AG08395 (cell line): ENCODE measurements at places on chromosomes 4 and X.

DNA sequence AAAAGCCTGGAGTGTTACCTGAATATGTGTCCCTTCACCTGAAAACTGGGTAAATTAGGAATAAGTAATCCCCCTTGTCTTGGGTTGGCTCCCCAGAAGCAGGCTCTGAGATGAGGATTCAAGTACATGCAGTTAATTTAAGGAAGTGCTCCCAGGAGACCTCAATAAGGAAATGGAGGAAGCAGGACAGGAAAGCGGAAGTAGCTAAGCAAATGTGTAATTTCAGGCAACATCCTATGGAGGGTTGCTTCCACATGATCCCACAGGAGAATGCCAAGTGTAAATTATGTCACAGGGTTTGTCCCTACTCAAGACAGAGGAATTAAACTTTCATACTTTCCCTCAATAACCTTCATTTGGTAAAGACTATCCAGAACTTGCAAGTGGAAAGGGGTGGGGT, 48.1 kb upstream of the ARHGEF6 start:
- DNase-seq: no peak

DNA sequence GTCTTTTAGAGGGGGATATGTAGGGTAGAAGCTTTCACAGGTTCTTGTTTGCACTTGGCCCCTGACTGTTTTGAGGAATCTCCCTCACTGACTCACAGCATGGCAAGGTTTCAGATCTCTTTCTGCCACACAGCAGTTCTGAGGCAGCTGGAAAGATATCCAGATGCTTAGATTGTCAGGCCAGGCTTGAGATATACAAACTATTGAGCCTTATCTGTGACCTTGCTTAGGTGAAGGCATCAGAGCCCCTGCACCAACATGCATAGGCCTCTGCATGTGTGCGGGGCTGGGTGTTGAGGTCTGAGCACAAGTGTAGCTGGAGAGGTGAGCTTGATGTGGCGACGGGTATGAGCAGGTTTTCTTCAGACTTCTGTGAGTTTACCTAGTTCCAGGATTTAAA, 80.9 kb upstream of the MSANTD1 start:
- peak; percentile 65 for DNase-seq

DNA sequence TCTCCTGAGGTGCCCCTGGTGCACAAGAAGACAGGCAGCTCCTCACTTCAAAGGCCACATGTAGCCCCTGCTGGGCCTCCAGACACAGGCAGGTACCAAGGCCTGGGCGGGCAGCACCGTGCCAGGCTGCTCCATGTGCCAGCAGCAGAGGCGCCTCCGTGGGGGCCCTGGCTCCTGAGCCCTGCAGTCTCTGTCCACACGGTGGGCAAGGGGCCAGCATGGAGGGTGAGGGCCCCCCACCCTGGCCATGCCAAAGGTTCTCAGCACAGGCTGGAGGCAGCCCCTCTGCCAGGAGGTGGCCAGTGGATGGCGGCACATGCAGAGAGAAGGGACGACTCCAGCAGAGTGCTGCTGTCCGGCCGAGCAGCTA, 72.6 kb downstream of the FAM53A start:
- no peak for DNase-seq

DNA sequence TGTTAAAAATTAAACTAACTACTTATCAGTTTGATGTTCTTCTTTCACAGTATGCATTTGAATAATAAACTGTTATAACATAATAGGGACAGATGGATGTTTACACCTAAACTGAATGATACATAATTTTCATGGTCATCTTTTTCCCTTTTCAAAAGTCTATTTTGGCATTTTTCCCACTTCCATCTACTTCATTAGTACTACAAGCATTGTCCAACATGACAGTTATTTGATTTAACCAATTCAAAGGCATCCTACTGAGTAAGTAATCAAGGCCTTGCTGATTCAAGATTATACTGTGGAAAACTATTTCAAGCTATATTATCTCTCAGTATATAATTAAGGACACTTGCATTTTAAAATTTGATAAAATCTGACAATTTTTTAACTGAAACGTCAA, 212.9 kb downstream of the FAT4 start:
- no peak for DNase-seq

- peak; percentile 41 for DNase-seq
These were observed 15.6 kb upstream of the EXOSC9 start for GRCh38 chr4:121785479-121785878.

GRCh38 chrX:28848707-28849106, 261.5 kb downstream of the IL1RAPL1 start:
- DNase-seq: no peak

- DNase-seq: no peak
These were observed 204.8 kb downstream of the TRAM1L1 start for GRCh38 chr4:116880625-116881024.

GRCh38 chr4:176256921-176257320, 12.1 kb downstream of the ASB5 start:
- DNase-seq: no peak

GRCh38 chrX:23066588-23067281, 67.0 kb downstream of the DDX53 start:
- DNase-seq: no peak

- no peak for DNase-seq
These were observed 461.4 kb downstream of the NAF1 start for GRCh38 chr4:162705130-162705803.

GRCh38 chr4:16532240-16532970, 306.1 kb upstream of the TAPT1 start:
- peak; percentile 76 for DNase-seq

GRCh38 chr4:26248647-26249046, 72.2 kb upstream of the RBPJ start:
- DNase-seq: peak; percentile 30

DNA sequence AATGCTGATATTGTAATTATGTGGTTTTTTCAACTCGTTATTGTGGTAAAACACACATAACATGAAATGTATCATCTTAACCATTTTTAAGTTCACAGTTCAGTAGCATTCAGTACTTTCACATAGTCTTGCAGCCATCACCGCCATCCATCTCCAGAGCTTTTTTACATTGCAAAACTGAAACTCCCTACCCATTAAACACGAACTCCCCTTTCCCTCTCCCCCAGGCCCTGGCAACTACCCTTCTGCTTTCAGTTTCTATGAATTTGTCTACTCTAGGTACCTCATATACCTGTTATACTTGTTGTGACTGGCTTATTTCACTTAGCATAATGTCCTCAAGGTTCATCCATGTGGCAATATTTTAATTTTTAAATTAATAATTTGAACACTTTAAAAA, 380.6 kb downstream of the MAPK10 start:
- no peak for DNase-seq

DNA sequence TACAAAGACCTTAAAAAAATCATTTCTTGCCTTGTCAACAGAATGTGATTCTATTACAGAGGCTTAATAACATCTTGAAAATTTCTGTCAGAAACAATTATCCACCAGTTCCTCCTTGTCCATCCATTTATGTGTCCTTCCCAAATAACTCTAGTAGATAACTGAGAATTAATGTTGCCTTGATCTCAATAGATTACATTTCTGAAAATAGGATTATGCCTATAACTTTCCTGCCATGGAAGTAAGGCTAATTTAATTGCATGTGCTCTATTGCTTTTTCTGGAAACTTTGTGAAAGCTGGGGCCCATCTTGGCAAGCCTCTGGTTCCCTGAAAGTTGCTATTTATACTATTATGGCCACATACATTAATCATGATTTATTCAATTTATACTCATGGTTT, 76.2 kb upstream of the UNC5C start:
- DNase-seq: no peak

DNA sequence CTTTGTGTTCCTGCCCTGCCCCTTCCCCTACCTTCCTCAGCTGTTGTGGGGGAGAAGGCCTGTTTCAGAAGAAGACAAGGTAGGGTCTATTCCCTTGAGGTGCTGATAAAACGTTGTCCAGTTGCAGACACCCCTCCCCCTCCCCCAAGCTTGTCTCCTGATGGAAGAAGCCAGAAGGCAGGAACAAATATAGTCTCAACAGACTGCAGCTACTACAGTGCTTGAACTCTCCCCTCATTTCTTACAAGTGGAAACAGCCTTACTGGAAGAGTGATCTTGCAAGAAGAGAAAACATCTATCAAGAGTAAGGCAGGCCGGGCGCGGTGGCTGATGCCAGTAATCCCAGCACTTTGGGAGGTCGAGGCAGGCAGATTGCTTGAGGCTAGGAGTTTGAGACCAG, 11.0 kb upstream of the MAP7D3 start:
- DNase-seq: no peak

- DNase-seq: peak; percentile 4
These were observed 59.3 kb downstream of the AMMECR1 start for GRCh38 chrX:110258552-110258951.

- no peak for DNase-seq
These were observed 183.8 kb upstream of the NUDT10 start for GRCh38 chrX:51148848-51149247.

DNA sequence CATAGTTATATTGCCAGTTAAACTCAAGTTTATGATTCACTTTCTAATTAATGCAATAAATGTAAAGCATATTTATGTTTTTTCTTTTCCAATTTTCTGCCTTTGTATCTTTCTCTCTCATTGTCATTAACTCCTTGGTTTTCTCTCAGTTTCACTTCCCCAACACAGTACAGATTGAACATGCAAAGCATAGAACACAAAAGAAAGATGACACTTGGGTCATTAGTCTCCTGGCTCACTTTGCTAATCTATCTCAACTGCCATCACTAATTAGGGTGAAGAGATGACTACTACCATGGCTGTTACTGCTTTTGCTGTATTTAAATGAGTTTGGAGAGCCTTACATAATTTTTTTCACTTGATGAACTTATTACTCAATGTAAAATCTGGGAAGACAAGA, 12.3 kb upstream of the NAA11 start:
- no peak for DNase-seq

GRCh38 chr4:142960126-142960525, 114.0 kb upstream of the INPP4B start:
- DNase-seq: no peak

DNA sequence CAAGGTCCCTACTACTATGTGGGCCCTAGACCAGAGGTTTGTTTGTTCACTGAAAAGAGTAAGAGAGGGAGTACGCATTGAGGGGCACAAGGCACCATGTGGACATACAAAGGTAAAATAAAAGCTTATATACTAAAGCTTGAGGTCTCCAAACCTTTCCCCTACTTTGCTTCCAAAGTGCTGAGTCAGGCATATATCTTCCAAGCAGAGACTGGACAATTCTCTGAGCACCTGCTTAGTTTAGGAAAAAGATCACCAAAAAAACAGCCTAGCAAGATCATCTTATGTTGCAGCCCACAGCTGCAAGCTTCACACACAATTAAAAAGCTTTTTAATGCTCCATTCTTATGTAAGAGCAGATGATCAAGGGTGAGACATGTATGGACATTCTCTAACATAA, 119.5 kb downstream of the WDFY3 start:
- DNase-seq: no peak

GRCh38 chr4:186918466-186918865, 194.8 kb upstream of the FAT1 start:
- no peak for DNase-seq

- DNase-seq: peak; percentile 53
These were observed 3.3 kb downstream of the TRIM2 start for GRCh38 chr4:153207567-153207966.

DNA sequence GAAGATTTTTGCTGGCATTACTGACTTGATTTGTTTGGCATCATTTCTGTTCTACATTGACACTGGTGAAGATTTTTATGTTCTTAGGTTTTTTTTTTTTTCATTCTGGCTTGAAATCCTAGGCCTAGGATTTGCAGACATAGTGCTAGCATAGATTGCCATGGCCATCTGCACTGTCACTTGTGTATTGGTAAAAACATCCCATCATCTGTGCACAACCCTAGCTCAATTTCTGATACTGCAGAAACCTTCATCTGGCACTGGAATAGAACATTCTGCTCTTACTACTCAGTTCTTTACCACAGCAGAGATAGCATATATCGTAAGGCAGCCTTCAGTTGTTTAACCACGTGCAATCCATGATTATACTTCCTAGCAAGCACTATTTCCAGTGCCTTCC, 111.5 kb upstream of the IL15 start:
- no peak for DNase-seq

- DNase-seq: peak; percentile 82
These were observed at the start of gene SYNPO2 for GRCh38 chr4:118888666-118889311. SYNPO2 (plus strand) TSS chr4:118888854; CDS start chr4:118889037, 183 bp downstream.

GRCh38 chrX:39827951-39828350, 269.8 kb downstream of the BCOR start:
- DNase-seq: no peak

GRCh38 chr4:122536001-122536400, 79.5 kb upstream of the IL2 start:
- no peak for DNase-seq

DNA sequence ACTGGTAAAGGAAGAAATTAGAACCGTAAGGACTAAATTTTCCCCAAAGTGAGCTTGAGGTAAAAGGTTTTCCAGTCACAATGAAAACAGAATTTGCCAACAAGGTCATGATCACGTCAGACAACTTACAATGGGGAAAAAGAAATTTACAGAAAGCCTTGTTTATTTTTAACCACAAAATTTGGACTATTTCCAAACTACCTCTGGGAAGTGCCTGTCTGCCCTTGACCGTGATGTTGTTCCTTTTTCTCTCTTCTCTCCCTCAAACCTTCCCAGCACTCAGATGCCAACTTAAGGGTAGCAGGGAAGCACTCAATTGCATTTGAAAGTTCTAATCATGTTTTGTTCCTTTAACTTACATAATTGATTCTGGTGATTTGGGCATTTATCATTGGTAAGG, 32.5 kb downstream of the MEPE start:
- no peak for DNase-seq

DNA sequence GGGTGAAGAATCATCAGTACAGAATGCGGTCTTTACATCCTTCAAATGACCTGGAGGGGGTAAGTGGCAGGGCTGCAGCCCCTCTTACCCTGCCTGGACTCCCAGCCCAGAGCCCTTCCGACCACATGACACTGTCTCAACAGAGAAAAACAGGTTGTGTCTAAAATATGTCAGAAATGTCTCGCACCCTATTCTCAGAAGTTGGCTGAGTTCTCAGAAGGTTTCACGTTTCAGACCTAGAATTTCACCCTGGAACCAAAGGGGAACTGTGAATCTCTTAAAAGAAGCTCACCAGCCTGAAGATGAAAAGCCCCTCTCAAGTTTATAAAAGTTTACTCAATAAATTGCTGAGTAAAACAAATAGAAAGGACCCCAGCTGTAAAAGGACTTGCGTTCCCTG, 7.0 kb upstream of the CRMP1 start:
- no peak for DNase-seq

GRCh38 chr4:14165222-14165920, 537.8 kb upstream of the BOD1L1 start:
- no peak for DNase-seq

- no peak for DNase-seq
These were observed 6.7 kb downstream of the NRK start for GRCh38 chrX:105829011-105829410.

DNA sequence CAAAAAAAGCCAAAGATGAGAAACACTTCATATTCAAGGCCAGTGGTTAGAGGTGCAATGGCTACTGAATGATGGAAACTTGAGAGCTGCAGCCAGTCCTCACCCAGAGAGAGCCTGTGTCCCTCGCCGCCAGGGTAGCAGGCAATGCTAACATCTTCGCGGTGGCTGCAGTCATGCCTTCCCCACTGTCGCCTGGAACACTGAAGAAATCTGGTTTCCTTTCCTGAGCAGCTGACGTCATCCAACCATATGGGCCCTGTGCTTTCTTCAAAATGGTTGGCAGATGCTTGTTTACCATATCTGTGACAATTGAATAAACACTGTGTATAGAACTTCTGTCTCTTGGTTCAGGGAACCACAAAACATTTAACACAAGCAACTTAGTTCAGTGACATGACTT, 39.7 kb downstream of the PRSS12 start:
- no peak for DNase-seq

GRCh38 chrX:72271091-72271788, 5.8 kb downstream of the RPS4X start:
- DNase-seq: no peak

- no peak for DNase-seq
These were observed 17.9 kb downstream of the NAT8L start for GRCh38 chr4:2076908-2077536.
